WTC11 (cell line): ENCODE measurements at places on chromosomes 5 and 9. TPM values are rescaled to one million over a fixed set of nuclear protein-coding genes. Genes with fewer than 3 reads are reported as not detected.

DNA sequence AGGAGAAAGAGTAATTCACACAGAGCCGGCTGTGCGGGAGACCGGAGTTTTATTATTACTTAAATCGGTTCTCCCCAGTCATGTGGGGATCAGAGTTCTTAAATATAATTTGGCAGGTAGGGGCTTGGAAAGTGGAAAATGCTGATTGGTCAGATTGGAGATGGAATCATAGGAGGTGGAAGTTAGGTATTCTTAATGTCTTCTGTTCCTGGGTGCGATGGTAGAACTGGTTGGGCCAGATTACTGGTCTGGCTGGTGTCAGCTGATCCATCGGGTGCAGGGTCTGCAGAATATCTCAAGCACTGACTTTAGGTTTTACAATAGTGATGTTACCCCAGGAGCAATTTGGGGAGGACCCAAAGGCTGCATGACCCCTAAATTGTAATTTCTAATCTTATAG, 4.6 kb upstream of the CERCAM start:
- H3K4me1 ChIP-seq = peaks cover 36% of the 10 kb centered on the region
- no peak overlapping the region for H3K27ac ChIP-seq
- H3K27me3 ChIP-seq = peaks cover 74% of the 10 kb centered on the region

The HTR1A gene
- total RNA-seq = 0.46 to 0.66 TPM (median 0.52 TPM) in 3 replicates

The SPINK5 gene
- 5.9 to 10.5 TPM (median 8.4 TPM) in 3 replicates for total RNA-seq

GRCh38 chr5:180873615-180874520, 12.8 kb upstream of the ZFP62 start:
- no peaks in the 10 kb centered on the region for H3K36me3 ChIP-seq
- no peak for DNase-seq
- no peak overlapping the region for H3K4me3 ChIP-seq

The SLC46A2 gene
- 0.07 TPM in 1 of 3 replicates, not detected in the others for total RNA-seq

The OTP gene
- not detected in 3 replicates for total RNA-seq

- no peak overlapping the region for H3K4me3 ChIP-seq
- no peak for DNase-seq
- H3K27me3 ChIP-seq = peaks cover 3% of the 10 kb centered on the region
- H3K4me1 ChIP-seq = peaks cover 17% of the 10 kb centered on the region
- peaks cover 39% of the 10 kb centered on the region for H3K36me3 ChIP-seq
Measured at GRCh38 chr5:96300976-96301375, 132.1 kb downstream of the PCSK1 start.

DNA sequence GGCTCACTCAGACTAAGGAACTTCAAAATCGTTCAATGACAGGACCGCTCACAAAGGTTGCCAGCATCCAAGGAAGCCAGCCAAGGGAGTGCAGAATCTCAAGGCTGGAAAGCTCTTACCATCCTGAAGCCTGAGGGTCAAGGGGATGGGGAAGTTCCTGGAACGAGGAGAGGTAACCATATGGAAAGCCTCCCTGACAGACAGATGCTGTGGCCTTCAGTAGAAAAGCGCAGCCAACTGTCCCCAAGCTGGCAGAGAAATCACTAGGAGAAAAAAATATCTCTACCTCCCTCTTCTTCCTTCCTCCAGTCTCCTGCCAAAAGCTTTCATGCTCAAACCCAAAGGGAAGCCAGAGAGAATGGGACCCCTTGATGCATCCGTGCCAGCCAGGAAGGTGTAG, 90.5 kb upstream of the RANBP3L start:
- no peaks in the 10 kb centered on the region for H3K36me3 ChIP-seq
- DNase-seq = no peak
- H3K4me3 ChIP-seq = no peak overlapping the region

DNA sequence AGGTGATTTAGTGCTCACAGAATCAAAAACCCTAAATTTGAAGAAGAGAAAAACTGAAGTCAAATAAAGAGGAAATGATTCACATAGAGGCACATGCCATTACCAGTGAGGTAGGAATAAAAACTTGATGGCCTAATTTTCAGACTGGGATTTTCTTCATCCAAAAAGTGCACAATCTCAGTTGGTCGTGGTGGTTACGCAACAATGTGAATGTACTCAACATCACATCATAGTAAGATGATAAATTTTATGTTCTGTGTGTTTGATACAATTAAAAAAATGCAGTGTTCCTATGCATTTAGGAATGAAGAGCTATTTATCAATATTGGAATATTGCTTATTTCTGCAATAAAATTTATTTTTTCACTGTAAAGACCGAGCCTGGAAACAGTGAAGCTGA, 60.7 kb downstream of the SV2C start:
- DNase-seq = no peak
- peaks cover 19% of the 10 kb centered on the region for H3K4me1 ChIP-seq
- peaks cover 30% of the 10 kb centered on the region for H3K27me3 ChIP-seq
- no peak overlapping the region for H3K4me3 ChIP-seq
- H3K36me3 ChIP-seq = 0 out of 2 replicates have a peak, but pooled peaks cover 3% of the 10 kb centered on the region

GRCh38 chr5:111545031-111545430, 32.7 kb upstream of the STARD4 start:
- H3K4me1 ChIP-seq = peaks cover 10% of the 10 kb centered on the region
- H3K4me3 ChIP-seq = no peak overlapping the region

- H3K4me3 ChIP-seq = no peak overlapping the region
- no peak for DNase-seq
- H3K27ac ChIP-seq = no peak overlapping the region
- H3K36me3 ChIP-seq = no peaks in the 10 kb centered on the region
Measured at GRCh38 chr9:3746296-3747275, 220.8 kb upstream of the RFX3 start.

- no peak for DNase-seq
- H3K27ac ChIP-seq = no peak overlapping the region
- peaks cover 5% of the 10 kb centered on the region; the same call in 1 of the 2 replicates for H3K4me1 ChIP-seq
- no peaks in the 10 kb centered on the region for H3K27me3 ChIP-seq
- H3K4me3 ChIP-seq = no peak overlapping the region
Measured at GRCh38 chr9:120767451-120767850, 25.8 kb downstream of the FBXW2 start.

GRCh38 chr9:68983522-68984424, 30.1 kb downstream of the PRKACG start:
- H3K27ac ChIP-seq = no peak overlapping the region
- no peak overlapping the region for H3K4me3 ChIP-seq
- no peak for DNase-seq
- H3K36me3 ChIP-seq = no peaks in the 10 kb centered on the region
- no peaks in the 10 kb centered on the region for H3K27me3 ChIP-seq
- peaks cover 43% of the 10 kb centered on the region for H3K4me1 ChIP-seq

DNA sequence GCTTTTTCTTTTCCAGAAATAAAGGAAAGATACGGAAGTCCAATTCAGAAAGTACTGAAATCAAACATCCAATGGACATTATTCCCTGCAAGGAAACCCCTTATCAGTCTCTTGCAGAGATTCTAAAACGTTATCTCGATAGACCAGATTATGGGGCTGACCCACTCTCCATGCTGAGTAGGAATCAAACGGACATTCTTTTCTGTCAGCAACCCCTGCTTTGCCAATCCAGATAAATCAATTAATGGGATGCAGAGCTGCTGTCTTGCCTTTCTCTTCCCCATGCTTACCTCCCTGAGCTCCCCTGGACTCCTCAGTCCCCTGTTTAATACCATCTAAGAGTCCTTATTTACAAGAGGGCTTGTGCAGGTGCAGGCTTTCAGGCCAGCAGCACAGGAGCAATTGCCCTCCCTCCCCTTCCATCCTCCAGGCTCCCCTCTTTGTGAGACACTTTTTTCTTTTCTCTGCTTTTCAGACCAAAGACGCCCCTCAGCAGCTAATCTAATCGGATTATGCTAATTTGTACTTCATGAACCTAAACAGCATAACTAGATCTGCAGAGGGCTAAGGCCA, 14.2 kb downstream of the TAL2 start:
- H3K27me3 ChIP-seq = no peaks in the 10 kb centered on the region
- no peak overlapping the region for H3K27ac ChIP-seq
- DNase-seq = no peak
- H3K4me3 ChIP-seq = no peak overlapping the region
- no peaks in the 10 kb centered on the region for H3K36me3 ChIP-seq
